Smooth muscle cell of the umbilical artery (primary cell): ENCODE measurements at places on chromosomes 11 and 22. TPM values are rescaled to one million over a fixed set of nuclear protein-coding genes. Genes with fewer than 3 reads are reported as not detected.

TSGA10IP gene
- not detected in 2 replicates for total RNA-seq

P2RX6 gene
- 4.5 and 8.3 TPM in 2 replicates for total RNA-seq

CRYBA4 gene
- not detected in 2 replicates for total RNA-seq

VWCE gene
- total RNA-seq: 1.6 and 1.8 TPM in 2 replicates

RIC3 gene
- total RNA-seq: not detected in 2 replicates

TCN1 gene
- not detected in 2 replicates for total RNA-seq

SPTY2D1 gene
- 19.0 and 39.8 TPM in 2 replicates for total RNA-seq

OR51D1 gene
- not detected in 2 replicates for total RNA-seq

CHRM1 gene
- total RNA-seq: not detected in 2 replicates

APLNR gene
- not detected in 2 replicates for total RNA-seq

IFITM1 gene
- 0.42 and 11.6 TPM in 2 replicates for total RNA-seq

FLRT1 gene
- 0.09 and 0.59 TPM in 2 replicates for total RNA-seq

NXPE4 gene
- not detected in 2 replicates for total RNA-seq

ZNF215 gene
- total RNA-seq: 3.3 and 6.1 TPM in 2 replicates

SHISAL1 gene
- 2.2 and 3.9 TPM in 2 replicates for total RNA-seq

GUCY1A2 gene
- under 0.01 and 0.18 TPM in 2 replicates for total RNA-seq

ART5 gene
- total RNA-seq: not detected in 2 replicates

ANO9 gene
- not detected in 2 replicates for total RNA-seq

TMEM45B gene
- total RNA-seq: not detected in 2 replicates

OR5B21 gene
- total RNA-seq: not detected in 2 replicates

CASP5 gene
- not detected in 2 replicates for total RNA-seq

NXPE2 gene
- 0.09 and 0.30 TPM in 2 replicates for total RNA-seq

RBM14 gene
- 25.2 and 43.8 TPM in 2 replicates for total RNA-seq

OR4D9 gene
- not detected in 2 replicates for total RNA-seq

PLAAT4 gene
- 1.3 and 2.7 TPM in 2 replicates for total RNA-seq

PRR5L gene
- 16.1 and 23.2 TPM in 2 replicates for total RNA-seq

PDE2A gene
- total RNA-seq: 0.30 and 1.3 TPM in 2 replicates

SHANK3 gene
- 0.59 and 1.0 TPM in 2 replicates for total RNA-seq

EMID1 gene
- total RNA-seq: not detected in 2 replicates

TMEM218 gene
- total RNA-seq: 22.4 and 28.2 TPM in 2 replicates

UPK3A gene
- total RNA-seq: not detected in 2 replicates

DEAF1 gene
- 22.6 and 31.6 TPM in 2 replicates for total RNA-seq

SFI1 gene
- 15.7 and 21.2 TPM in 2 replicates for total RNA-seq

OR51E2 gene
- 0.59 and 1.8 TPM in 2 replicates for total RNA-seq

TMPRSS5 gene
- 0.09 TPM in 1 of 2 replicates, not detected in the other for total RNA-seq

PAX6 gene
- total RNA-seq: not detected in 2 replicates

FAM180B gene
- total RNA-seq: not detected in 2 replicates

XKR3 gene
- not detected in 2 replicates for total RNA-seq

ELFN2 gene
- 0.59 and 0.74 TPM in 2 replicates for total RNA-seq

APOL5 gene
- not detected in 2 replicates for total RNA-seq

C22orf42 gene
- not detected in 2 replicates for total RNA-seq

TMEM25 gene
- 23.2 and 40.3 TPM in 2 replicates for total RNA-seq

BRSK2 gene
- 0.65 and 0.89 TPM in 2 replicates for total RNA-seq

OTOG gene
- not detected in 2 replicates for total RNA-seq

CCDC82 gene
- total RNA-seq: 21.7 and 39.7 TPM in 2 replicates

MYRF gene
- 22.0 and 26.3 TPM in 2 replicates for total RNA-seq

USP2 gene
- total RNA-seq: 0.88 TPM in 1 of 2 replicates, not detected in the other
